ENCODE measurements at places on chromosomes 4 and X.

GRCh38 chr4:65393078-65393477 lies 277.2 kb downstream of the EPHA5 start:
- no peak for DNase-seq

DNA sequence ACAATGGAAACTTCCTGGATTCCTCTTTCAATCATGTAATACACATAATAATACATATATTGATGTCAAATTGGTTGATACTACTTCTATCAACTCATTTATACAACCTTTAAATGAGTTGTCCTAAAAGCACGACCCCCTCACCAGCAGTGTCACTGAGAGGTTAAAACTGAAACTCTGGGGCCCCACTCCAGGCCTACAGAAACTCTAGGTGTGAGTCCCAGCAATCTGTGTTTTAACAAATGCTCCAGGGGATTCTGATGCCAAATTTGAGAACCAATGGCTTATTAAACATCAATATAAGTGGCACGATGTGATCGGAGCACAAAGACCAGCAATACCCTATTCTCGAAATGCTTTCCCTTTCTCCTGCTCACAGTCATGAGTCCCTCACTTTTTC lies 47.9 kb downstream of the ATP8A1 start:
- DNase-seq: no peak

DNA sequence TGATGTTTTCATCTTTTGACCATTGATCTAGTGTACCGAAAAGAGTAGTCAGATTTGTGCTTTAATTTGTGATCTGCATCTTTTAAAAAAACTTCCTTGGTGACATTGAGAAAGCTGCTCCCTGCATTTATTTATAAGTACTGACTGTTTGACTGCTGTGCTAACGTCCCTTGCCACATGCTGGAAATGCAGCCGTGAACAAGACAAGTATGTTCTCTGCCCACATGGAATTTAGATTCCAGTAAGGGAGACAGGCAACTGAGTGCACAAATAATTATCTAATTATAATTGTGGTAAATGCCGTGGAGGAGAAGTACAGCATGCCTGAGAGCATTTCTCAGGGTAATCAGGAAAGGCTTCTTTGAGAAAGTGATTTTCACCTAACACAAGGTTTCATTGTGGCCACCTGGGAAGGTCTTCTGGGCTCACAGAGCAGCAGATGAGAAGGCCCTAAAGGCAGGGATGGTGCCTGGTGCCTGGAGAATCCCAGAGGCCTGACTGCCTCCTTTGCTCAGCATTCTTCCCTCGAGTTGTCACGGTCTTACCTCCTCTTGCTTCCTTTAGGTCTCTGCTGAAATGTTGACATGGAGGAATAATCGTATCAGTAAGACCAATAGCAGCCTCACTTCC lies 55.8 kb downstream of the PTTG2 start:
- DNase-seq: no peak

DNA sequence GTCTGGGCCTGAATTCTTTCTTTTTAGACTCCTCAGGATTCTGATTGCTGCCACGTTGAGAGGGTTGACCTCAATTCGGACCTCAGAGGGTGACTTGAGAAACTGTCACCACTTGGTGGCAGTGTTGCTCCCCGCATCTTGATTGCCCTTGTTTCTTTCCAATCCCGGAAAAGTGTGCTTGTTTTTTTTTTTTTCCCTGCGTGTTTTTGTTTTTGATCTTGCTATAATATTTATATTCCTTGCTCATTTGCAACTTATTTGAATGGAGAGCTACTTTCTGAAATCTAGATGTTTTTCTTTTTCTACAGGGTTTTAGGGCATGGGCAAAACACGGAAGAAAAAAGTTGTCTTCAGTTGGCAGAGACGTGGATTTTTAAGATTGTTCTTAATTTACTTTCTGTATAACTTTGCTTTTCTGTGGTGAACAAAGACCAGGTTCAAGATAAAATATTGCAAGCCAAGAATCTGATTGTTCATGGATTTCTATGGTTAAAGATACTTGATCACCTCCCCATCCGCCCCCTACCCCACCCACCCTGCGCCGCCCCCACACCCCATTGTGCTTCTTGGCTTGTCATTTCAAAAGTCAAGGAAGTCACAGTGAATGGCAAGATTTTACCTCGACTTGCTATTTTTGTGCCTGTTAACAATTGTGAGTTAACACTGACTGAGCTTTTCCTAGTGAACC lies 102.0 kb downstream of the PTTG2 start:
- peak; percentile 76 for DNase-seq

- no peak for DNase-seq
Measured at GRCh38 chr4:166481739-166482138, 608.7 kb downstream of the TLL1 start.

DNA sequence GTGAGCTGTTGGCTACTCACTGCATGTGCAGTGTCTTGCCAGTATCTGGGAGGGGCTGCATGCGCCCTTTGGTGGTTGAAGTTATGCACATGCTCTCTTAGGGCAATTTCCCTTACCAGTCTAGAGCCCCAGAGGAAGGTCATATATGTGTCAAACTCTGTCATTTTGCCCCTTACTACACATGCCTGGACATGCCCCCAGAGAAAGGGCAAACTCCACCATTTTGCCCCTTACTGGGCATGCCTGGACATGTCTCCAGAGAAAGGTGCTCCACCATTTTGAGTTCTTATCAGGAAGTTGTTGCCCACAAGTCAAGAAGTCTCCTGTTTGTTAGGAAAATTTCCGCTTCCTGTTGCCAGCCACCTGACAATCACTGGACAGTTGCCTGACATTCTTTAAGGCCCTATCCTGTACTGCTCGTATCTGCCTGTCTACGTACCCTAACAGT lies 56.4 kb upstream of the PLAC8 start:
- no peak for DNase-seq
